Cortex of kidney (tissue), 1 donor: ENCODE measurements at places on chromosomes 11 and 22.

GRCh38 chr11:99142237-99142636 is 121.5 kb downstream of the CNTN5 start:
- no peak for DNase-seq

GRCh38 chr11:134413826-134414731 is 2.0 kb upstream of the B3GAT1 start:
- DNase-seq = no peak

- no peak for DNase-seq
Measured at GRCh38 chr11:102345904-102346303, 1.1 kb upstream of the BIRC2 start.

- no peak for DNase-seq
Measured at GRCh38 chr11:64900263-64900678, 16.7 kb downstream of the ATG2A start.

DNA sequence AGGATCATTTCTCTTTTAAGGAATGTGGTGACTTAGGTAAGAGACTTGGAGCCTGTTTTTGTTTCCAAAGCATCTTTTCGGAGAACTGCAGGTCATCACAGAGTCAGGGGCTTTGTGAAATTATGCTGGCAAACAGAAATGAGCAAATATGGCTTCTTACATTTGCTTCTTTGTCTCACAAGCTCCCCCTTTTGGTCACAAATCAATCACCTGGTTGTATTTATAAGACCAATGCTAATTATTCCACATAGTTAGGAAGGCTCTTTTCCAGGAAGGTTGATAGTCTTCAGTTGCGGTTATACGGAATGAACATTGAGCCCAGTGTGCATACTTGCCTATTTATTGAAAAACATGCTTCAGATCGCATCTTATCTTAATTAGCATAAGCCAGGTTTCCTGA is 34.6 kb upstream of the CEP126 start:
- no peak for DNase-seq

DNA sequence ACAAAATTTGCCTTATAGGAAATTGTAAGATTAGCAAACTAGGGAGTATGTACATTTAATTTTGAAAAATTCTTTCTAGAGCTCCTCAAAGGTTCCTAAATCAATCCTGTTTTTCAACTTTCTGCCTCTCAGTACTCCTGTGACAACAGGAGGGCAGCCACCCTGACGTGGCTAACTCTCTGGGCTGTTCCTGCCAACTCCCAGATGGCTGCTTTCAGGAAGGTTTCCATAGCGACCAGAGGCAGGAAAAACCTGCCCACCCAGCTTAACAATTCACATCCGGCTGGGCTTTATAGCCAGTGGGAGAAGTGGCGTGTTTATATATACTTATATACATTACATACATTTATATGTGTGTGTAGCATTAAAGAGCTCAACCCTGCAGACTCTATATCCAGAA is 26.5 kb downstream of the SGSM3 start:
- no peak for DNase-seq

DNA sequence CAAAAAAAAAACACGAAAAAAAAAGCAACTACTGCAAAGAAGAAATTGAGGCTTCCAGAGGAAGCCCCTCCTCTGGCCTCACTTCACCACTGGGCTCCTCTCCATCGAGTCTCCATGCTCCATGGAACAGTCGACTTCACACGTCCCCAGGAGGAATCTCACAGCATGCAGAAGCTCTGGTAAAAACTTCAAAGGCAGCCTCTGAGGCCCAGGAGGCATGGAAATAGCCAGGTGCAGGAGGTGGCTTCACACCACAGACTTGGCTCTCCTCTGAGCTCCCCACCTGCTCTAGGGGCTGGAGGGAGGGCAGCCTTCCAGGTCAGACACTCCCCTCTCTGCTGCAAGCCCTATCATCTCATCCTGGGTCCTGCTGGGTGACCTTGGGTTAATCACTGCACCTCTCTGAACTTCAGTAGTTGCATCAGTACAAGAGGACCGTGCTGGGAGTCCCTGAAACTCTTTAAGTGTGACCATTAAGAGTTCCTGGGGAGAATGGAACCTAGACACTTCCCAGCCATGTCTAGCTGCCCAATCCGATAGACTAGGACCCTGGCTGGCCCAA is 8.2 kb downstream of the PDE2A start:
- DNase-seq = no peak

DNA sequence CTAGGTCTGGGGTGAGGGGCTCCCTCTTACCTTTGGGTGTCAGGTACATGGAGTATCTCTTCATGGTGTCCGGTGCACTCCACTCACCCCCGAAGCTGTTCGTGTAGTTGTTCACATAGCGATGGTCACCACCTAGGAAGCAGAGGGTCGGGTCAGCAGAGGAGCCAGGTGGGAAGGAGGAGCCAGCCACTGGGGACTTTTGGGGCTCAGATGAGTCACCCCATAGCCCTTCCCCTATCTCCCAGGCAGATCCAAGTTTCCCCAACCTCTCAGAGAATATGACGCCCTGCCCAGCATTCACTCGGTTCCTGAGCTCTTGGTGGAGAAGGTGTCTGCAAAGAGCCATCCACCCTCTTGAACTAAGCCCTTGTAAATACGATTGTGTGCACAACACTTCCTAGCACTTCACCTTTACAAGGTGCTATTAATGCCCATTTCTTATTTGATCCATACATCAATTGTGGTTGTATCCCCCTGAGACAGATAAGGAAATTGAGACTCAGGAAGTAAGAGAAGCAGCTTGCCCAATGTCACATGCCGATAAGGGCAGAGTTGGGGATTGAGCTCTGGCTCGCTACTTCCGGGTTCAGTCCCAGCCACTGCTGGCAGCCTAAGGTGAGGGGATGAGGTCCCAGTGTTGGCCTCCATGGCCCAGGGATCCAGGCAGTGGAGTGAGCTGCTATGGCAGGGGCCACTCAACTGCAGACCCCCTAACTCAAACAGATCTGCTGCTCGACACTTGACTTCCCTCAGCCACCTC is 14.8 kb downstream of the TRIM29 start:
- no peak for DNase-seq

- no peak for DNase-seq
Measured at GRCh38 chr11:10058356-10058755, 235.7 kb downstream of the SBF2 start.

DNA sequence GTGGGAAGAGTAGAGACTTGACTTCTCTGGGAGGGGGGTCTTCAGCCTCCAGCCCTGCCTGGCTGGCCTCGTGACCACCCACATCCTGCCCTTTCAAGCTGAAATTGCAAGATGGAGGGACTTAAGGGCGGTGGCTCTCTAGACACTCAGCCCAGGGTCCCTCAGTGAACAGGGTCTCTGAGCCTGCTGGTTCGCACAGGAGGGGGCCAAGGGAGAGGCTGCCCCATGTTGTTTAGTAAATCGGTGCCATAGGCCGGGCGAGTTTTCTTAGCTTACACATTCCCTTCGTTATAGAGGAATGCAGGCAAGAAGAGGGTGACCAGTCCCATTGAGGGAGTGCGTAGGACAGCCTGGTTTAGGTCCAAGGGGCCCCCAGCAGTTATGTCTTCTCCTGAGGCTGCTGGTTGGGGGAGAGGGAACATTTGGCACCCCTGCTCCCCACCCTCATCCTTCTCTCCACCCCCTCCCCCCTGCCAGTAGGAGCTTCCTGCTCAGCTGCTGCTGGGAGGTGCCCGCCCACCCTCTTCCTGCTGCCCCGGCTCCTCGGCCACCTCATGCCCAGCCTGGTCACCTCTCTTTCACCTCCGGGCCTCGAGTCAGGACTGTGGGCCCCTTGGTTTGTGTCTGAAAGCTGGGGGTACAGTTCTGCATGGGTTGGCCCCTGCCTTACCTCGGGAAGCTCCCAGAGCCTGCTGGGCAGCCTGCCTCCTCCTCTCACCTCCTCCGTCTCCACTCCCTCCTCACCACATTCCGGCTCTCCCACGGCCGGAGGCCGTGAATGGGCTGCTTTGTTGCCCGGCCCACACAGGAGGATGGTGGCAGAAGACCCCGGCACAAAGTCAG is 3.9 kb downstream of the FRMD8 start:
- no peak for DNase-seq

DNA sequence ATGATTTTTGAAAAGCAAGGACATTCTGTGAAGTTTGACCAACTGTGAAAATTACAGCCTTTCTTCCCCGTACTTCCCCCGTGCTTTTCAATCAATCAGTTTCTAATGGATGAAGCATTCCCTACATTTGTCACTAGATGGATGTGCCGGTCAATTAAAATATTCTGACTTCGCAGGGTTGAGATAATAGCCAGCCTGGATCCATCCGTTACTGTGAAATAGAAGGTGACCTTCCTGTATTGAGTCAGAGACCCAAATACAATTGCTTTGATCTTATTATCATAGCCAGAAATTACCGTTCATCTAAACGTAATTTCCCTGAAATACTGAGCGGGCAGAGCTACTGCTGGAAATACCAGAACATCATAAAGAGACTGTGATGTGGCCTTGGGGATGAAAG is 21.1 kb upstream of the PARVB start:
- DNase-seq = no peak

GRCh38 chr11:128465946-128466705 is 121.2 kb downstream of the ETS1 start:
- no peak for DNase-seq

- DNase-seq = no peak
Measured at GRCh38 chr11:80542704-80543103, 1101.9 kb upstream of the TENM4 start.

DNA sequence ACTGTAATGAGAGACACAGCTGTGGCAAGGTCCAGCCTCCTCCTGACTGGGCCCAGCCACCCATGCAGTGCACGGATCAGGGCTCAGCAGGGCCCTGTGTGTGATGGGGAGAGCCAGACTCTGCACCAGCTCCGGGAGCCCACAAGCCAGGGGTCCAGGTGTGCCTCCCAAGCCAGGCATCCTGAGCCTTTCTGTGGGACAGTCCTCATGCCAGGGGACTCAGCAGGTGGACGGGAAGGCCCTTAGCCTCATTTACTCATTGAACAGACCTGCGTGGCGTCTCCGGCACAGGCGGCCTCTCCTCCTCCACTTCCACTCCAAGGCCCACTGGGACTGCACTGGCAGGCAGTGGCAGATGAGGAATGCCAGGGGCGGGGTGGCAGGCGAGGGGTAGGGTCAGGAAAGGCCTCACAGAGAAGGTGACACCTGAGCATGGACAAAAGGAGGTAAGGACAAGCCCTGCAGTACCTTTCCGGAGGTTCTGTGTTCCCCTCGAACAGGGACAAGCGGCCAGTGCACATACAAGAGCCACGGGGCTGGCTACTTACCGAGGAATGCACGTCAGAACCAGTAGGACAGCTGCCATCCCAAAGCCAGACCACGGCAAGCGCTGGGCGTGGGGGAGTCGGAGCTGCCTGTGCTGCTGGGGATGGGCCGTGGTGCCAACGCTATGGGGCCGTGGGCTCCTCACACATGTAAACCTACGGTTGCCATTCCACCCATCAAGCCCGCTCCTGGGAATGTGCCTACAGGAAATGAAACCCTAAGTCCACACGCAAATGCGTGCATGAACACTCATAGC is 52.7 kb downstream of the IGF2 start:
- DNase-seq = no peak

DNA sequence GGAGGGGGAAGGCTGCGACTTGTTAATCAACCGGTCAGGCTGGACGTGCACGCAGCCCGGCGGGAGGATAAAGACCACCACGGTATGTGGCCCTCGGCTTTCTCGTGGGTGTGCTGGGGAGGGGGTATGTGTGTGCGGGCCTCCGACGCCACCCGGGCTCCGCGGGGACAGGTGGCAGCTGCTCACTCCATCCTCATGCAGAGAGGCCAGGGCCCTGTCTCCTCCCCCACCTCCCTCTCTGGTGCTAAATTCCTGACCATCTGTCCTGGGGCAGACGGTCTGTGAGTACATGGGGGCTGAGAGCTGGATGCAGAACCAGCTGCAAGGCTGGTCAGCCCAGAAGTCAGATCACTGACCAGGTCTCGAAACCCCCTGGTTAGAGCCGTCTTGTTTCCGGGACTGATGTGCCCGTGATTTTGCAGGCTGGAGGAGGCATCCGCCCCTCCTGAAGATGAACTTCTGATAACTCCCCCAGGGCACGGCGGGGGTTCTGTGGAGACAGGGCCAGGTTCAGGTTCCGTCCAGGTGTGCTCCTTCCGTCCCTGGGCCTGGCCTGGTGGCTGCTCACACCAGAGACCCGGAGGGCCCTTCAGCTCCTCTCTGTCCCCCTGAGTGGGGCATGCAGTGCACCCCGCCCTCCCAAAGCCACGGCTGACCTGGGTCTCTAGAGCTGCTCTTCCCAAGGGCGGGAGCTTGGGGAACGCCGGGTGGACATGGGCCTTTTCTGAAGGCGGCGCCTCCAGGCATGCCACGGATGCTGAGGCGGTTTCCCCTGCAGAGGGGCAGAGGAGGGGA is 1119.7 kb downstream of the BRD1 start:
- no peak for DNase-seq

GRCh38 chr11:60776167-60776566 is 9.0 kb upstream of the MS4A10 start:
- no peak for DNase-seq

DNA sequence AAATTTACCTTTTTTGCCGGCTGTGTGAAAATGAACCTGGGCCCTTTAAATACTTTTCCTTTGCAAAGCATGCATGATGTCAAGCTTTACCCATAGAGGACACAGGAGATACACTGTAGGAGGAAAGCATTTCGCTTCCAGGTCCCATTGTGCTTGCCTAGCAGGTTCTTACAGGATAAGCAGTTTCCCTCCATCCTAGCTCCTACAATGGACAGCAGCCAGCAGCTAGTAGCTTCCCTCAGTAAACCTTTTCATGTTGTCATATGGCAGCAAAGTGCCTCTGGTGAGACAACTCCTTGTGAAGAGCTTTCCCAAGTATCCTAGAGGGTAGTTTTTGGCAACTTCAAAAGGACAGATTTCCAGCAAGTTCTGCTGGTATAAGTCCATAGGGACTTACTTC is 78.4 kb downstream of the RBFOX2 start:
- DNase-seq = no peak

GRCh38 chr11:128273736-128274135 is 313.6 kb downstream of the ETS1 start:
- no peak for DNase-seq

DNA sequence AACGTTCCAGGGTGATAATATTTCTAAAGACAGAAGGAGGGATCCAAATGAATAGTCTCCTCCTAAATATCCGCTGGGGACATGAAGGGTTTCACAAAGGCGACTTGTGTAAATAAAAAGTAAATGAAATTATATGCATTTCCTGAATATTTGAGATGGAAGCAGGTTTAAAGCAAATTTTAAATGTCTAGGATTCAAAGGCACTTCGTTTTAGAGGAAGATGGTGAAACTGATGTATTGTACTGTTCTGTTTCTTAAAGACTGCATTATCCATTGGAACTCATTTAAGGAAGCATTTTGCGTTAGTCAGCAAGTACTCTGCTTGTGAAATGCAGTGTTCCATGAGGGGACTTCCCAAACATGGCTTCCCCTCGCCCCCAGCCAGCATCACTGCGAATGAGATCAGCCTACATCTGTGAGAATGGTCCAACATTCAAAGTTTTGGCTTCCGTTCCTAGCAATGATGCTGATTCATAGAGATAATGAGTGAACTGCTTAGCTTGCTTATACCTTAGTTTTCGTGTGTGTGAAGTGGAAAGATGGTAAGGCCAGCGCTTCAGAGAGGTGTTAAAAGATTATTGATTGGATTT is 1.5 kb downstream of the RAB39A start:
- DNase-seq = no peak

- DNase-seq = no peak
Measured at GRCh38 chr22:37014415-37014806, 4.8 kb downstream of the TST start.

- no peak for DNase-seq
Measured at GRCh38 chr11:118928870-118929500, 3.3 kb upstream of the BCL9L start.
